Cardiac ventricle fibroblast (primary cell): ENCODE measurements at places on chromosomes 2 and 18. TPM values are rescaled to one million over a fixed set of nuclear protein-coding genes. Genes with fewer than 3 reads are reported as not detected.

TEKT4 gene
- total RNA-seq, result not detected in 2 replicates

UPP2 gene
- total RNA-seq, result not detected in 2 replicates

TACR1 gene
- 0.44 and 0.93 TPM in 2 replicates for total RNA-seq

THAP4 gene
- 37.2 and 42.9 TPM in 2 replicates for total RNA-seq

PPP1R1C gene
- not detected in 2 replicates for total RNA-seq

MYL12B gene
- total RNA-seq, result 201 and 208 TPM in 2 replicates

NABP1 gene
- 63.8 and 66.0 TPM in 2 replicates for total RNA-seq

RHOB gene
- total RNA-seq, result 180 and 189 TPM in 2 replicates

IL18RAP gene
- 0.34 TPM in 1 of 2 replicates, not detected in the other for total RNA-seq

PFN4 gene
- 0.69 TPM in 1 of 2 replicates, not detected in the other for total RNA-seq
